ENCODE measurements at places on chromosomes 7 and 10. TPM values are rescaled to one million over a fixed set of nuclear protein-coding genes. Genes with fewer than 3 reads are reported as not detected.

The NME8 gene
- polyA plus RNA-seq, result not detected

The GIMAP5 gene
- 0.26 TPM for polyA plus RNA-seq

The EN2 gene
- not detected for polyA plus RNA-seq

The MYOZ1 gene
- polyA plus RNA-seq, result not detected

The SFRP5 gene
- not detected for polyA plus RNA-seq

The FAM25C gene
- not detected for polyA plus RNA-seq

The PARD3 gene
- polyA plus RNA-seq, result not detected

The SPDYE16 gene
- 0.15 TPM for polyA plus RNA-seq

The EPDR1 gene
- polyA plus RNA-seq, result not detected

Data from naive B cell (primary cell).